ENCODE measurements at places on chromosomes 1 and 21.

DNA sequence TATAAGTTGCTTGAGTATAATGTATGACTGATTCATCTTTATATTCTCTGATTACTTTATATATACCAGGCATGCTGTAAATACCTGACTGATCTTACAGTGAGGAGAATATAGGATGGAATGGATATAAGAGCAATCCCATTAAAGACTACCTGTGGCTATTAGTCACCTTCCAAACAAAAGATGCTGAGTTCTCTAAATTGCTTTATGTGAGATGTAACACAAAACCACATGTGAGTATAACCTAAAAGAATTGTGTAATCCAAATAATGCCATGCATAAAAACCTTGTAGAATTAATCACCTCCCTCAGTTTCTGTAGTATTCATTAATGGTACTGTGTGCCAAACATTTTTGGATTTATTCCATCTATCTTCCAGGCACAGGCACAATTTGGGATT lies 134.6 kb upstream of the LRRC7 start:
- no peak for DNase-seq

- DNase-seq, result peak; percentile 45
Observed at GRCh38 chr1:58773406-58773840, 10.4 kb downstream of the JUN start.

GRCh38 chr1:160277330-160277729 lies 7.6 kb downstream of the PEX19 start:
- DNase-seq, result no peak

- peak; percentile 33 for DNase-seq
Observed at GRCh38 chr1:204837440-204838084, 33.1 kb upstream of the NFASC start.

DNA sequence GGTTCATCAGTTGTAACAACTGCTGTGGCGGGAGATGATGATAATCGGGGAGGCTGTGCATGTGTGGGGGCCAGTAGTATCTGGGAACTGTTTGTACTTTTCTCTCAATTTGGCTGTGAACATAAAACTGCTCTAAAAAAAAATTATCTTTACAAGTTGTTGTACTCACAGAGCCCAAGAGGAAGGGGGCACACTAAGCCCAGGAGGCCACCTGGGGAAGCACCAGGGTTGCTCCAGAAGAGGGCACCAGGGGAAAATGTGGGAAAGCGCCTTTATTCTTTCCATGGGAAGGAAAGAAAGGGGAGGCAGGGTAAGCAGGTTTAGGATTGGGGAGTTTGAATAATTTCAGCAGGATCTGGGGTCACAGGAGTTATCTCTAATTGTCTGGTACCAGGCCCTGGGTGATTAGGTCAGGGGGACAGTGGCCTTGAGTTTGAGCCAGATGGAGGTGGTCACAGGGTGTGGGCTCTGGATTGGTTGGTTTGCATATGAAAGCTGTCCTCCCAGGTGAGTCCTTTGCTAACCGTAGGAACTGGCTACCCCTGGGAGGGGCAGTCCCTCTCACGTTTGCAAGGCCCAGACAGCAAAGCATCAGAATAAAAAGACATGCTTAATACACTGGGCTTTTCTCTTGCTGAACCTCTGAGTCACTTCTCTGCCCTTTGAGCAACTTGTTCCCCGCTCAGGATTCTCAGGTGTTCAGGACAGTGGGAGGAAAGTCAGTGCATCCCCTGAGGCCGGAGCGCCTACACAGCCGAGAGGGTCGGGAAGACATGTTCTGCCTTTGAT lies 11.2 kb downstream of the MYOC start:
- DNase-seq, result no peak

DNA sequence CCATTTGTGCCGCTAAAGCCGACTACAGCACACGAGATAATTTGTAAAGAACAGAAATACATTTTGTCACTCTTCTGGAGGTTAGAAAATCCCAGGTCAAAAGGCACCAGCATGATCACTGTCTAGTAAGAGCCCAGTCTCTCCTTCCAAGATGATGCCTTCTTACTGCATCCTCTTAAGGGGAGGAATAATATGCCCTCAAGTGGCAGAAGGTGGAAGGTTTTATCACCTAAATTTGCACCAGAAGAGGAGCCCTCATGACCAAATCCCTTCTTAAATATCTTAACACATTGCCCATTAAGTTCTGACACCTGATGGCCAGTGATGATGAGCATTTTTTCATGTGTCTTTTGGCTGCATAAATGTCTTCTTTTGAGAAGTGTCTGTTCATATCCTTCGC lies 326.7 kb upstream of the RGS18 start:
- no peak for DNase-seq

GRCh38 chr1:150528196-150528595 lies 12.6 kb downstream of the FALEC start:
- DNase-seq, result no peak

DNA sequence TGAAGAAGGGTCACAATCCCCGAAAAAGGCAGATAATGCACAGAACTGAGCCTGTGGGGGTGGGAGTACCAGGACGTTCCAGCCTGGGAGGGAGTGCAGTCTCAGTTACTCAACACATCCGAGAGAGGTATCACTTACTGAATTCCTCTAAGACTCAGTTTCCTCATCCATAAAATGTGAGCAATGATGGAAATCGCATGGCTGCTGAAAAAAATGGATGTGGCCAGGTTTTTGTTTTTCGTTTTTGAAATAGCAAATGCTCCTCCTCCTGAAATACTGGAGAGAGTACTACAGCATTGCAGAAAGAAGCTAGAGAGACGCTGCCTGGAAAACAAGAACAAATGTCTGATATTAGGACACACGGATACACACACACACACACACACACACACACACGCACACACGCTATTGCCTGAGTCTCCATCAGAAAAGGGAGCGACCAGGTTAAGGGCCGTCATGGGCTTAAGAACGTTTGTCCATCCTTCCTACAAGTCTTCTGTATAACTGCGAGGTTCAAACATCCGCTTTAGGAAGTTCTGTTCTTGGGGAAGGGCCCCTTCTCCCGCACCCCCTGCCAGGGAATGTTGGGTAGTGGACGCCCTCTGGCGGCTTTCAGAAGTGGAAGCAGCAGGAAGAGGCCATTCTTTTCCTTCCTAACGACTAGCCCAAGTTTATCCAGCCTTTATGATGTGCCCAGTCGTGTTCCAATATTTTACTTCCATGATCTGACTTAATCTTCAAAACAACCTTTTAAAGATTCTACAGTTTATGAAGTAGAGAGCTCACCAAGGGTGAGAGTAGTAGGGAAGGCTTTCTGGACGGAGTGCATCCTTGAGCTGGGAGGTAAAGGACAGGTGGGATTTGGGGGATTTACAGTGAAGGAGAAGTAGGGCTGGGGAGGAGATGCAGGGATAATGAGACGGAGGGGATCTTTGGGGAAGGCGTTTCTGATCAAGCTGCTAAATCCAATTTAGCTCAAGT lies 699 bp upstream of the NES start:
- peak; percentile 78 for DNase-seq

DNA sequence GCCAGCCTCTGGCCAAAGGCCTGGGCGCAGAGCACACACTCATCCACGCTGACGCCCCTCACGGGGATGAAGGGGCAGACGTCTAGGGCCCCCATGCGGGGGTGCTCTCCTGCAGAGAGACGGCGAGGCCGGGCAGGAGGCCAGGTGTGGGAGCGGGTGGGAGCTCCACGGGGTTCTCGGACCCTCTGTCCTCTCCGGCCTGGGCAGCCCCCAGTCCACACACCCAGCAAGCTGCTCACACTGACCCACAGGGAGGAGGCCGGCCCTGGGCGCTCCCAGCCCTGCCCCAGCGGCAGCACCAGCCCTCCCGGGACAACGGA lies 2.5 kb downstream of the FTCD start:
- no peak for DNase-seq

- DNase-seq, result no peak
Observed at GRCh38 chr1:167878372-167879160, 35.4 kb downstream of the ADCY10 start.

GRCh38 chr1:201376464-201377374 lies 761 bp downstream of the TNNT2 start:
- no peak for DNase-seq

DNA sequence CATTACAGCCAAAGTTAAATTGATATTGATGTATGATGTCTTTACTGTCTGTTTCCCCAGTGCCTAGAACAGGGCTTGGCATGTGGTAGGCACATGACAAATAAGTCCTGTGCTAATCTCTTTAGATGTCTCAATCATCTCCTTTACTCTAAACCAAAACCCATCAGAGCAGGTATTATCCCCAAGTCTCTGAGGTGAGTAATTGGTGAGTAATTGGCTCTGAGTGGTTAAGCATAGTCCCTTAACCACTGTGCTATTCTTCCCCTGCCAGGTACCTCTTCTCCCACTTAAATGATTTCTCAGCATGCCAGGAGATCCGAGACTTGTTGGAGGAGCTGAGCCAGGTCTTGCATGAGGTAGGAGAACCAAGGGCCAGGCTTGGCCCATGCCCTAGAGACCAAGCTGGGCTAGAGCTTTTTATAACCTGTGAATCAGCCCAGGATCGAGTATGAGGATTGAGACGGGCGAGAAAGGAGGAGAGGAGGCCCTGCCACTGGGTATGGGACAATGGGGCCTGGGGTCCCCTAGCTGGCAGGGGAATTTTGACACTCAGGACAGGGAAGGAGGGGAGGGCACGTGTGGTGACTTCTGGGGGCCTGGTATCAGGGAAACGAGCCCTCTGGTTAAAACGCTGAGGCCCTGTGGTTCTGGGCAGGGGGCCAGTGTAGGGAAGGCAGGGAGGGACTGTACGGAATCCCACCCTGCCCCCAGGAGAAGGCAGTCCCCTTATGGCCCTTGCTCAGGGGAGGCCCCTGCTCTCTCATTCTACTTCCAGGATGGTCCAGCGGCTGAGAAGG lies 4.5 kb downstream of the CNKSR1 start:
- no peak for DNase-seq

GRCh38 chr1:14850563-14850962 lies 252.1 kb downstream of the KAZN start:
- no peak for DNase-seq

GRCh38 chr1:66168948-66169671 lies 364.8 kb upstream of the SGIP1 start:
- no peak for DNase-seq

GRCh38 chr1:225565847-225566246 lies 87.1 kb downstream of the ENAH start:
- no peak for DNase-seq

DNA sequence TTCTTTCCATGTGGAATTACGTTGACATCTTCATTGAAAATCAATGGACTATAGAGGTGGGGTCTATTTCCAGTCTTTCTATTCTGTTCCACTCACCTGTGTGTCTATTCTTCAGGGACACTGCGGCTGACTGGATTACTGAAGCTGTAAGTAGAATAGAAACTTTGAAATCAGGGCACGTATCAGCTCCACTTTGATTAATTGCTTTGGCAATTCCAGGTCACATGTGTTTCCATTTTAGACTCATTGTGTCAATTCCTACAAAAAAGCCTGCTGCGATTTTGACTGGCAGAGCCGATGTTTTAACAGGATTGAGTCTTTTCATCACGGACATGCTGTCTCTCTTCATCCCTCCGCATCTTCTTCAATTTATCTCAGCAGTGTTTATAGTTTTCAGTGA lies 20.9 kb upstream of the RNF223 start:
- DNase-seq, result no peak

GRCh38 chr1:186715887-186716809 lies 35.9 kb upstream of the PTGS2 start:
- no peak for DNase-seq

DNA sequence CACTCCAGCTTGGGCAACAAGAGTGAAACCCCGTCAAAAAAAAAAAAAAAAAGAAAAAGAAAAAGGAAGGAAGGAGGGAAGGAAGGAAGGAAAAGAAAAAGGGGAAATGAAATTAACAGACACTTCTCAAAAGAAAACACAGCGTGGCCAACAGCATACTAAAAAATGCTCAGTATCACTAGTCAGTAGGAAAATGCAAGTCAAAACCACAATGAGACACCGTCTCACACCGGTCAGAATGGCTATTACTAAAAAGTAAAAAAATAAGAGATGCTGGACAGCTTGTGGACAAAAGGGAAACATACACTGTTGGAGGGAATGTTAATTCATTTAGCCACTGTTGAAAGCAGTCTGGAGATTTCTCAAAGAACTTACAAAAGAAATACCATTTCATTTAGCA lies 369.5 kb upstream of the BRINP3 start:
- DNase-seq, result no peak

DNA sequence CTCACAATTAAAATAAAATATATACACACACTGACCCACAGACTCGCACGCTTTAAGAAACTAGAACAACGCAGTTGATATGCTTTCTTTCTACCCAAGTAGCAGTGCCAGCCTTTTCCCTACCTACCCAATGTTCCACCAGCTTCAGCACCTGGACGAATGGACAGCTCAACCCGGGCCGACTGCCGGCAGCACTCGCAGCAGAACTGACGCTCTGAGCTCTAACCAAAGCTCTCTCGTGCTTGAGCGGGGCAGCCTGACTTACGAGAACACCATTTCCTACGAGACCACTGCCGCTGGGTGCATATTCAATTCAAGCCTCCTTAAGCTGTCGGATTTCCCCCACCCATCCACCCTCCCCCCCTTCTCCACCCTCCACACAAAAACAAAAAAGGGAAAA lies 127.4 kb upstream of the DPYD start:
- DNase-seq, result peak; percentile 50

DNA sequence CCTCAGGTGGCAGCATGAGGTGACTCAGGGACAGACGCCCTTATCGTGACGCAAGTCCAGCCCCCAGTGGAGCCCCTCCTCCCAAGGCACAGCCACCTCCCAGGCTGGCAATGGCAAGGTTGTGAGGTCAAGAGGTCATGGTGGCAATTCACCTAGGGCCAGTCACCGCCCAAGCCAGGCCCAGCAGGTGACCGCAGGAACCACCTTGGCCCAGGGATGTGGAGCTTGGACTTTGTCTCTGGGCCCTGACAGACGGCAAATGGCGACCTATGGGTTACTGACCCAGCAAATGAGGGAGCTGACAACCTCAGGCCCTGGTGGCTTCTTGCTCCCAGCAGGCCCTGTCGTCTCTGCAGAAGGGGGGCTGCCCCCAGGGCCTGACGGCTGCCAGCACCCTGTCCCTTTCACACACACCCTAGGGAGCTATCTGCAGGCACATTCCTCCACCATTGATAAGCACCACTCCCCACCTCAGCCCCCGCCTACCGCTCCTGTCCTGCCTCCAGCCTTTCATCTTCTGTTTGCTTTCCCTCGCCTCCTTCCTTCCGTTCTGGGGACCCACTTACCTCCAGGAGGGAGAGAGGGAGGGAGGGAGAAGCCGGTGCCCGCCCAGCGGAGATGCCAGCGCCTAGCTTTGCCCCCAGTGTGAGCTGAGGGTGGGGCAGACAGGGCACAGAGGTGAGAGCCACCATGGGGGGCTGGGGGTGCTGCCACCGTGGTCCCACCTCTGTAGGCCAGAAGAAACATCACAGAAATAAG lies 12.1 kb downstream of the EPHA2 start:
- DNase-seq, result no peak

- DNase-seq, result no peak
Observed at GRCh38 chr1:25833158-25833557, 13.4 kb downstream of the MTFR1L start.
